Panc1 (cell line): ENCODE measurements at places on chromosomes 6 and 20. TPM values are rescaled to one million over a fixed set of nuclear protein-coding genes. Genes with fewer than 3 reads are reported as not detected.

BMP7 gene
- total RNA-seq, result 11.5 TPM

MROH8 gene
- total RNA-seq, result 1.8 TPM

GRCh38 chr6:157219201-157220200 is 103.8 kb downstream of the TMEM242 start:
- no peaks in the 10 kb centered on the region for H3K36me3 ChIP-seq
- peaks cover 3% of the 10 kb centered on the region; the same call in 1 of the 2 replicates for H3K4me1 ChIP-seq
- H3K4me3 ChIP-seq, result no peak overlapping the region
- H3K27me3 ChIP-seq, result no peaks in the 10 kb centered on the region

- no peaks in the 10 kb centered on the region for H3K36me3 ChIP-seq
- no peak overlapping the region for H3K27ac ChIP-seq
- no peak for DNase-seq
- H3K27me3 ChIP-seq, result no peaks in the 10 kb centered on the region
Observed at GRCh38 chr6:107230448-107230847, 115.1 kb upstream of the BEND3 start.

- no peak for DNase-seq
- H3K27me3 ChIP-seq, result peaks cover 26% of the 10 kb centered on the region
- H3K4me3 ChIP-seq, result no peak overlapping the region
- no peaks in the 10 kb centered on the region for H3K36me3 ChIP-seq
Observed at GRCh38 chr20:46108435-46108841, 9.7 kb upstream of the CD40 start.

DNA sequence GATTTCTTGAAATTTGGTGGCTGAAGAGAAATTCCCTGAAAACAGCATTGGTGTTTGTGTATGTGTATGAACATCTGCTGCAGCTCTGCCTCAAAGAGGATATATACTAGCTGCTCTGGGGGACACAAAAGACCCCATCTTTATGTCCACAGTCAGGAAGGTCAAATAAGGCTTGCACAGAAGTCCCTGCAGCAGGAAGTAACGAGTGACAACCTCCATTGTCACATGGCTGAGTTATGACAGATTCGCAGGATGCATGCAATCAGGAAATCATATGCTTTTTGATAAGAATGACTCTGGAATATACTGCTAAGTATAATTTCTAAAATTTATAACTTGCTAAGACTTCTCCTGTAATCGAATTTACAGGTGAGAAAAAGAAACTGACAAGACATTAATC is 225.9 kb upstream of the CST7 start:
- DNase-seq, result no peak
- peaks cover 9% of the 10 kb centered on the region for H3K27me3 ChIP-seq
- H3K4me1 ChIP-seq, result no peaks in the 10 kb centered on the region
- H3K36me3 ChIP-seq, result no peaks in the 10 kb centered on the region
- H3K4me3 ChIP-seq, result no peak overlapping the region
- H3K27ac ChIP-seq, result no peak overlapping the region
